Hematopoietic multipotent progenitor cell treated with erythropoietin and hydrocortisone succinate and interleukin-3 and kit ligand, for 15 days (in vitro differentiated cells): ENCODE measurements at places on chromosomes 5 and 9.

- DNase-seq = no peak
These were observed 116.2 kb upstream of the RAPGEF1 start for GRCh38 chr9:131856105-131856504.

GRCh38 chr5:107514305-107514704 lies 156.4 kb downstream of the EFNA5 start:
- no peak for DNase-seq

DNA sequence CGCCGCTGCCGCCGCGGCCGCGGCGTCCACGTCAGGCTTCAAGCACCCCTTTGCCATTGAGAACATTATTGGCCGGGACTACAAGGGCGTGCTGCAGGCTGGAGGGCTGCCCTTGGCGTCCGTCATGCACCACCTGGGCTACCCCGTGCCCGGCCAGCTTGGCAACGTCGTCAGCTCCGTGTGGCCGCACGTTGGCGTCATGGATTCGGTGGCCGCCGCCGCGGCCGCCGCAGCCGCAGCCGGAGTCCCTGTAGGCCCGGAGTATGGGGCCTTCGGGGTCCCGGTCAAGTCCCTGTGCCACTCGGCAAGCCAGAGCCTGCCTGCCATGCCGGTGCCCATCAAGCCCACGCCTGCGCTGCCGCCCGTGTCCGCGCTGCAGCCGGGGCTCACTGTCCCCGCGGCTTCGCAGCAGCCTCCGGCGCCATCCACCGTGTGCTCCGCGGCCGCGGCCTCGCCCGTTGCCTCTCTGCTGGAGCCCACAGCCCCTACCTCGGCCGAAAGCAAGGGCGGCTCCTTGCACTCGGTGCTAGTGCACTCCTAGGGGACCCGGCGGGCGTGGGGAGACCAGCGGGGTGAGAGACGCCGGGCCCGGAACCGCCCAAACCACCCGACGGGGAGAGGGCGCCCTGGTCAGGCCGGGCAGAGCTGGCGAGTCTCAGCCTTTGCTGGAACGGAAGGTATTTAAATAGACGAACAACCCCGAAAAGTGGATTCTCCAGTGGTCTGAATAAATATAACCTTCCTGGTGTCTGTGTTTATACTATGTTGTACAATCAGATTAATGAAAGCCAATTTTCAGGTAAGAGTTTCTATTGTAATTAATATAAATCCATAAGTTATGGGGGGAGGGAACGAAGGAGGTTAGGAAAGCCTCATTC lies 1.2 kb downstream of the FOXB2 start:
- DNase-seq = no peak

DNA sequence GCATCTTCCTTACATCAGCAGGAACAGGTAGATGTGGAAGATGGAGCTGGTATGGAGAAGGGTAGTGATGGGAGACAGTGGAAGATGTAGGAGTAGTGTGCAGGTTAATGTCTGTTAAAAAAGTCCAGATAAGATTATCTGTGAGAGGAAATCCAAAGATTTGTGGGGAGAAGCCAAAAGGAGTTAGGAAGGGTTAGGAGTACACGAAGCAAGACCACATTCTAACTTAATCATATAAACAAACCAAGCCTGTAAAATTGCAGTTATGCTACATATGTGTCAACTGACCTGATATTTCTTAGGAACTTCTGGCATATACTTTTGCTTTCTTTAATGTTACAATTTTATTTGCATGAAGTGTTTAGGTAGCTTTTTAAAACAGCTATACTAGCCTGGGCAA lies 142.1 kb upstream of the DMRT1 start:
- no peak for DNase-seq

DNA sequence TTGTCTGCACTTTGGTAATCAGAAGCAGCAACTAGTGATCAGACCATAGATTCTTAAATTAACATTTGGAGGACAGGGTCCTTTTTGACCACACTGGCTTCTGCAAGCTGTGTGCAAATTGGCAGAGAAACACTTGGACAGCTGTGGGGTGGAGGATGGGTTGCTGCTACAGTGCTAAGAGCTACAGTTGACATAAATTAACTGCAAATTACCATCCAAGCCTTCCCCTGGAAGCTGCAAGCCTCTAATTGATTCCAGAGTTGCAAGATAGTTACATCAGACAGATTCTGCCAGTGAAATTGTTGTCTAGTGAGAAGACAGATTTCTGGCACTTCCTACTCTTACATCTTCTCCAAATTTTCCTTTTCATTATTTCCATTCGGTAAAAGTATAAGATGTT lies 517.7 kb downstream of the DIRAS2 start:
- no peak for DNase-seq

DNA sequence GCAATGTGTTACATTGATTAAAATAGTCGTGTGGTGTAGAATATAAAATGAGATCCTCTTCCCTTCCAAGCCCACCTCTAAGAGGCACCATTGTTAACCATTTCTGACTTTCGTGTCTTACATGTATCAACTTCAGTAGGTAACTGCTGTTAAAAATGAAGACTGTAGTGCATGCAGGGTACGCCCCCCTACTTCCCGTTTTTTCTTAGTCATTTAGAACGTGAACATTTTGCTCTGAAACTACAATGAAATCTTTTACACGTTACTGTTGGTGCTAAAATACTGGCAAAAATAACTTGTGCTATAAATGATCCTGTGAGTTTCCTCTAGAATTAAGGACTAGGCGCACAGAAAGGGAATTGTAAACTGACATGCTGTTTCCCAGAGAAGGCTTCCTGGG lies 41.5 kb downstream of the WNK2 start:
- no peak for DNase-seq

GRCh38 chr9:125985998-125986655 lies 239.0 kb downstream of the PBX3 start:
- DNase-seq = no peak
